ENCODE measurements at places on chromosomes 7 and 10.

DNA sequence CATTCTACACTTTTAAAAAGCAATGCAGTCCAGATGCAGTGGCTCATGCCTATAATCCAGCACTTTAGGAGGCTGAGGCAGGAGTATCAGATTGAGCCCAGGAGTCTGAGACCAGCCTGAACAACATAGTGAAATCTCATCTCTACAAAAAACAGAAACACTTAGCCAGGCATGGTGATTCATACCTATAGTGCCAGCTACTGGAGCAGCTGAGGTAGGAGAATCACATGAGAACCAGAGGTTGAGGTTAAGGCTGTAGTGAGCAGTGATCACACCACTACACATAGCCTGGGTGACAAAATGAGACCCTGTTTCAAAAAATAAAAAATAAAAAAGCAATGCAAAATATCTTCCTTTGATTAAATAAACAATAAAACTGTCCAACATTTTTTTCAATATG, 205.2 kb downstream of the GRM8 start:
- DNase-seq, result no peak

GRCh38 chr7:26618898-26619297, 245.5 kb downstream of the SKAP2 start:
- DNase-seq, result no peak

DNA sequence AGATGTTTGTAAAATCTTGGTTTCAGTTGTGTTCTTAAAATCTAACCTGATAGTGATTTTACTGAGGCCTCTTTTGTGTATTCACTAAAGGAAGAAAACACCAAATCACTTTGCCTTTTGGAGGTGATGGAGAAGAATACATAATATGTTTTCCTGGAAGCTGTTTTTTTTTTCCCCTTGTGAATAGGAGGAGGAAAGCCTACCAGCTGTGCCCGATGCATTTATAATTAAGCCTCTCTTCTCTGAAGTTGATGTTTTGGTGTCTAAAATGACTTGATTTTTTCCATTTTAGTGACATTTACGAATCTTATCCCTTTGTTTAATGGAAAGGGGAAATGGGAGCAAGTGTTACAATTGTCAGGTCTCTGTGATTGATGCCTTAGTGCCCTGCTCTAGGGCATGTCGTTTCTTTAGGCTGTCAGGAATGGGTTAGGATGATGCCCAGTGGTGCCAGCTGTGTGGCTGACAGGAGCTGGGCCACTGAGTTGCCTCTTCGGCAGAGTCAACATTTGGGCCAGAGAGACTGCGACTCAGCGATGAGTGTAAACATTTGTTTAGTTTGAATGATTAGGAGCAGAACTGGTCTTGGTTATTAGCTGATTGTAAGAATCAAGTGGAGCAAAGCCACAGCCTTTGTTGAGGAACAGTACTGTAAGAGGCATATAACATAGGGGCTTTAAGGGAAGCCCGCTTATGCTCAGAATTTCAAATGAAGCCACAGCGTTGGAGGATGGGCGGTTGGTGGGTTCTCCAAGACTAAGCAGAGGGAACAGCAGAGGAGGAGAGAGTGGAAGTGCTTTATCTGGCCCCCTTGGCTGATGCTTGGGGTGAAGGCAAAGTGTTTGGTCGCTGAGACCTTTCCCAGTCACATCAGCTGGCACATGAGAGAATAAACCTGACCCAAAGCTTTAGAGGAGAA, 81.6 kb downstream of the CDK14 start:
- no peak for DNase-seq

GRCh38 chr10:22455068-22455857, 110.0 kb downstream of the SPAG6 start:
- no peak for DNase-seq

- no peak for DNase-seq
Observed at GRCh38 chr7:112770051-112770450, 20.1 kb downstream of the TMEM168 start.

DNA sequence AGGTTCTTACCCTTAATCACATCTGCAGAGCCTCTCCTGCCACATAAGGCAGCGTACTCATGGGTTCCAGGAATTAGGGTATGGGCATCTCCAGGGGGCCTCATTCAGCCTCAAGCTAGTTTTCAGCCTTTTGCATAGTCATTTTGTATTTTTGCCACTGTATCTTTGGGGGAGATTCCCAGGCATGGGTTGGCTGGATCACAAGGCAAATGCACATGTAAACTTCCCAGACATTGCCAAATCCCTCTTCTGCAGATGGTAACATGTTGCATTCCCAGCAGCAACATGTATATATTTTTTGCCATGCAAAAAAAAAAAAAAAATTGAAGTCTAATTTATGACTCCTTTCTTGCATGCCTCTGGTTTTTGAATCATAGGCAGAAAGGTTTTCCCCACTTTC, 595.4 kb upstream of the FOXK1 start:
- no peak for DNase-seq

GRCh38 chr7:4138866-4139265, 543.2 kb upstream of the FOXK1 start:
- no peak for DNase-seq

DNA sequence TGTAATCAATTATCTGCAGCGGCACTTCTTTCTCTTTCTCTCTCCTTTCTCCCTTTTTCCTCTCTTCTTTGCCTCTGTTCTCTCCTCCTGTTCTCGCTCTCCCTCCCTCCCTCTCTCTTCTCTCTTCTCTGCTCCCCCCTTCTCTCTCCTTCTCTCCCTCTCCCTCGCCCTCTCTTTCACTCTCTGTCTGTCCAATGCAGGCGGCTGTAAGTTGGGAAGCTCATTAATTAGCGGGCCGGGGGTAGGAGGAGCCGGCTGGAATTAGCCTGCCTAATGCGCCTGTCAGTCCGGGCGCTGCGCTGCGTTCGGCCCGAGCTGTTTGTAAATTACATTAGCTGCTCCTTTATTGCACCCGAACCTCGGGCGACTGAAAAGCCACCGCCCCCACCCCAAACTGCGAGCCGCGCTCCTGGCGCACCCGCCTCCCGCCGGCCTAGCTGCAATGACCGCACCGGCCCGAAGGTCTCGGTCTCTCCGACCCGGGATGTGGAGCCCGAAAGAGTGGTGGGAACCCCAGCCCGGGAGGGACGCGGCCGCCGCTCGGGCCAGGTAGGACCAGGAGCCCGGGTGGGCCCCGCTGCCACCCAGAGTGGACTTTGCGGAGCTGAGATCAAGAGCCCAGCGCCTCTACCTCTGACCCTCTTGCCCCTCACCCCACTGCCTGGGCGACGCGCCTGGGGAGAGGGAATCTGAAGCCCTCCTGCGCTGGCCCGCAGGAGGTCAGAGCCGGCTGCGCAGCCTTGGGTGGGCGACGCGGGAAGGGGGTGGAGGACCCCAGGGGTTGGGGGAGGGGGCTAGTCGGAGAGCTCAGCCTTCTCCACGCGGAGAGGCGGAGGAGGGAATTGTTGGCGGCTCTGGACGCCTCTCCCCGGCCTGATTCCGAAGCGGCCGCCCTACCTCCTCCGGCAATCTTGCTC, at the start of gene LBX1:
TSS of gene LBX1 (minus strand) at position 198 of the 917 bp plus-strand sequence. CDS start 648 bp downstream, outside the sequence.
- no peak for DNase-seq

DNA sequence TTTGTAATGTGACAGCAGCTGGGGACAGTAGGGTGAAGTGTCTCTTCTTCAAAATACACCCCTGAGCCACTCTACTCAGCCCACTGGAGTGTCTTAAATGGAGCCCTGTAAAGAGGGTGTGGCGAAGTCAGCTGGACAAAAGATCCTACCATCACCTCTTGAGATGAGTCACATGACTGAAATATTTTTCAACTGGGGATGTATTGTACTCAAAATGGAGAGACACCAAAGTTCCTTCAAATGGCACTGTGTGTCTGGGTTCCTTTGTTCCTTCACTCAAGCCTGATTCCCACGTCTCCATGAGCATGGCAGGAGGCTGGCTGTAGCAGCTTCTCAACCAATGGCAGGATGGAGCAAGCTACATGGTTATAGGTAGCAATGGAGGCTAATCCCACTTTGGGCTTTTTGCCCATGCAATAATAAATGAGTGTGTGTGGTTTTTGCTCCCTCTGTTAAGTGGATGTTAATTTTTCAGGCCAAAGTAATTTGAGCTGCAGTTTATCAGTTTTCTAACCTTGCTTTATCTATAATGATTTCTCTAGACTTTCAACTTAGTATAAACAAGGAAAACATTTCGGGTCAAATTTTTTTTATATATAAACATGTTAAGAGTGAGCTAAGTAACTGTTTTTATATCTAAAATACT, 68.2 kb downstream of the CLEC2L start:
- DNase-seq, result no peak

- peak; percentile 41 for DNase-seq
Observed at GRCh38 chr10:87850742-87851205, 12.6 kb downstream of the KLLN start.

DNA sequence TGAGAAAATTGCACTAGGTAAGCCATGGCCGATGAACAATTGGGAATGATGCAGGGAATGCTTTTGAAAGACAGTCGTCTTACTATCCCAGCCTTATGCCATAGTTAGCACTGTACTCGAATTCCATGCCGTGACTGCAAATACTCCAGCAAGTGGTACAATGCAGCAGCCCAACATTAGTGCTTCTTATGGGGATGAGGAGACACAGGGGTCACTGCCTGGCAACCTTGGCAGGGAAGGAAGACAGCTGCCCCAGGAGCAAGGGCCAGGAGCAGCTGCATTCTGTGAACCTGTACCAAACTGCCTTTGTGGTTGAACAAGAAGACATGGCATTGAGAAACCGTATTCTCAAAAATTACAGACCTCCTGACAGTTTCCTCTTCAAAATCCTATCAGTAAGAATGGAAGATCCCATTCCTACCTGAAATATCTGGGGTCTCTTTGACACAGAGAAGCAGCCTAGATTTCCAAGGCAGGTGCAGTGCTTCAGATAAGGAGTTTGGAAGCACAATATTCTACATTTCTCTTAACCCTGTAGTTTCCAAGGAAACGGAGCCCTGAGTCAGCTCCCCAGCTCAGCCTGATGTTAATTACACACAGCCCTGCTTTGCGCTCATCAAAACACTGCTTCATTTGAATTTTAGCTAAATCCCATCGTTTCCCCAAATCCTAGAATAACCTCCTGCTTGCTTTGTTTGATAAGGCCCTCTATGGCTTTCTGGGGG, 49.0 kb upstream of the FRMD4A start:
- DNase-seq, result no peak

DNA sequence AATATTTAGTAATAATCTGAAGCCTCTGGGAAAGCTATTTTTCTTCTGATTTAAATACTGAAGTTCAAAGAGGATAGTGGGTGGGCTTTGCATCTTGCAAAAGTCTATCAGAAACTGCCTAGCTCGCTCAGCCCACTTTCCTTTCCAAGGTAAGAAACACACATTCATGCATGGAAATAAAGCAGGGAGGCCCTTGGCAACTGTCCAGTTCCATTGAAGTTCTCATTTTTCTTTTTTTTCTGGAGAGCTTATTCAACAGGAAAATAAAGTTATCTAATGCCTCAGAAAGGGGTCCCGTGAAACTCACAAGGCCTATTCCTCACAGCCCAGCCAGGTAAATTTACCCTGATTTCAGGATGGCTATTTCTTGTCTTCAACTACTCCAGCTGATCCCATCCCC, 654.9 kb downstream of the KCNMA1 start:
- no peak for DNase-seq

GRCh38 chr10:122421742-122422141, 32.7 kb upstream of the ARMS2 start:
- no peak for DNase-seq

GRCh38 chr10:33065111-33065510, 107.1 kb upstream of the ITGB1 start:
- DNase-seq, result no peak

- DNase-seq, result no peak
Observed at GRCh38 chr7:117014099-117014656, 60.9 kb downstream of the ST7 start.

- no peak for DNase-seq
Observed at GRCh38 chr10:9289811-9290210, 1235.3 kb downstream of the GATA3 start.

GRCh38 chr10:79266543-79267312, 80.5 kb upstream of the PPIF start:
- DNase-seq, result peak; percentile 78

DNA sequence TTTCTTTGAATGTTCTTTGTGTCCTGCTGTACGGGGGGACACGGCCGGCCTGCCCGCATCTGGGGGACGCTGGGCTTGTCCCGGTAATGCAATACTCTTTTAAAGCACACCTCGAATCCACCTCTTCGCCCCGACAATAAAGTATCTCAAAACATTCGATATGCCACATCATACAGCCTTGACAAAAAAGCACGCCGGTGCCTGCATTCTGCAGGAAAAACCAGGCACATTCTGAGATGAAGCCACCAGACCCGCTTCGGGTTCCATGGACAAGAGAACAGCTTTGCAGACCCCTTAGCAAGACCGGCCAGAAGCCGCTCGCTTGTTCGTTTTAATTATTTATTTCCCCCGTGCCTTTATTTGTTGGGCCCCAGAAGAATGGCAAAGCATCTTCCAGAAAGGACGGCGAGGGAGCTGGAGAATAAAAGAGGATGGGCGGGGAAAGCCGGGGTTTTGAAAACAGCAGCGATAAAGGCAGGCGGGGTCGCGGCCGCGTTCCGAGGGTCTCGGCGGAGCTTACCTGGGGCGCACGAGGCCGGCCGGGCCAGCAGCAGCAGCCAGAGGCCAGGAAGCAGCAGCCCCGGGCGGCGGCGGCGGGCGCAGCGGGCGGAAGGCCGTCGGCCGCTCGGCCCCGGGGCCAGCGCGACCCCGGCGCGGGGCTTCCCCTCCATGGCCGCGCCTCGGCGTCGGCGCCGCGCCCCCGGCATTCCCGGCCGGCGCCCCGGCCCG, 462 bp downstream of the KIAA1549 start:
- DNase-seq, result no peak

GRCh38 chr10:17348011-17348500, 106.3 kb downstream of the ST8SIA6 start:
- no peak for DNase-seq

DNA sequence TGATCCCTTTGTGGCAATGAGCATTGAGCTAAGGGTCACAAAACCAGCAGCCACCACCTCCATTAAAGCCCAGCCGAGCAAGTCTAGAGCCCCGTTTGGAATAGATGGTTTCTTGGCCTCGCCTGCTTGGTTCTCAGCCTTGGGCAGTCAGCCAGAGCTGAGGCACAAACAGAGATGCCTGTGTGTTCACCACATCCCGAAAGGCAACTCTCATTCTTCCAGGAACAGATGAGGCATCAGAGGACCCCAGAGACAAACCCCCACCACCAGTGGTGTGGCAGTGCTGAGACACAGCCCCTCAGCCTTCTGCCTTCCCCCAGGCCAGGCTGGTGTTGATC, 203.3 kb upstream of the ZMIZ1 start:
- no peak for DNase-seq

GRCh38 chr10:12960941-12961340, 40.6 kb downstream of the CCDC3 start:
- no peak for DNase-seq

DNA sequence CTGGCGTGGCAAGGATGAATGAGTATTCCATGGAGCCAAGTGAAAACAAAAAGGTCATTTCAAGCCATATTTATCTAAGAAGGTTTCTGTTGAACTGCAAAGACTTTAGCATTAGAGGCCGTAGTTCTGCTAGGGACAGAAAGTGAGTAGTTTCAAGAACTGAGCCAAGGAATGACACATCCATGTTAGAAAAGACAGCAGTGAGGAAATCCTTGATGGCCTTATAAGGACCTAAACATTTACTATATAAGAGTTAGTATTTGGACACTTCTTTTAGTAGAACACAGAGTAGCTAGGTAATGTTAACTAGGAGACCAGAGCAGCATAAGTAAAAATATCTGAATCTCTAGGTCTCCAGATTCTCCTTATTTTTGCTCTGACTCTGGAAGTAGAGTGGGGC, 329.8 kb upstream of the SEMA3D start:
- DNase-seq, result no peak

Measured in amniotic stem cell (primary cell).